ENCODE measurements at places on chromosomes 4 and X.

DNA sequence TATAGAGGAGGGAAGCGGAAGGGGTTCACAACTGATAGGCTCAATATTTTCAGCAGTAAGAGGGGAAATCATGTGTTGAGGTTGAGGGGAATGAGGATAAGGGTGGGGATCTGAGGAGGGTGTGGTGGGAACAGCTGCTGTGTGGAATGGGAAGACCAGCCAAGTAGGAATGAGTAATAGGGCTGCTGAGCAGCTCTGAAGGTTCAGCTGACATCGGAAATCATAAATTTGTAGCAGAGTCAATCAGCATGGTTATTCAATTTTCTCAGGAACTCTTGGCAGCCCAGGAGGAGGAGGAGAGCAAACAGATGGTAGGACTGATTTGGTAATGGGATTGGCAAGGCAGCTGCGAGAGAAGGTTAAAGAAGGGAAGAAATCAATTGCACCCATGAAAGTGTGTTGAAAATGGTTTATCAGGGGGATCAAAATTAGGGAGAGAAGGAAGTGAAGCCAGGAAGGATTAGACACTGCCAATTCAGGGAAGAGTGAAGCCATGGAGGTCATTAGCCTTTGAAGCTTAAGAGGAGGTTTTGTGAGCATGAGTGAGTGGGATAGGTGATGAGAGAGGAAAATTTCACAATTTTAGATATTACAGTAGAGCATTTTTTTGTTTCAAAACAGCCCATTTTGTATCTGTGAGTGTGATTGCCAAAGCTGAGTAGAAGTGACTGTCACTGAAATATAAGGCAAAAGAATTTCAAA is 82.6 kb downstream of the PCDH7 start:
- DNase-seq = peak; percentile 12

GRCh38 chr4:15754323-15754722 is 23.8 kb upstream of the CD38 start:
- DNase-seq = no peak

GRCh38 chrX:9462456-9462855 is 2.4 kb upstream of the TBL1X start:
- DNase-seq = no peak

DNA sequence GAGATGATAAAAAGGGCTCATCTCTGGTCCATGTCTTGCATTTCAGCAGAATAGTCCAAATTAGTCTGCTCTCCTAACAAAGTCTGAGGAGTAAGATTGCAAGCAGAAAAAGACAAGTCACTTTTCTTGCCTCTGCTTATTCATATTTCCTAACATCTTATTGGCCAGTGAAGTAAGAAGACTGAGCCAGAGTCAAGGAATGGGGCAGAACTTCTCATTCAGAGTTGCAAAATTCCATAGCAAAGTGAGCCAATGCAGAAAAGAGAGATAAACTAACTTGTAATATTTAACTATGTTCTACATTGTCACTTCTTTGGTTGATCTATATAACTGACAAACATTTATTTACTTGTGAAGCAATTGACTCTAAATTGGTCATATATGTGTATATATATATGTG is 2304.0 kb downstream of the ARAP2 start:
- no peak for DNase-seq

DNA sequence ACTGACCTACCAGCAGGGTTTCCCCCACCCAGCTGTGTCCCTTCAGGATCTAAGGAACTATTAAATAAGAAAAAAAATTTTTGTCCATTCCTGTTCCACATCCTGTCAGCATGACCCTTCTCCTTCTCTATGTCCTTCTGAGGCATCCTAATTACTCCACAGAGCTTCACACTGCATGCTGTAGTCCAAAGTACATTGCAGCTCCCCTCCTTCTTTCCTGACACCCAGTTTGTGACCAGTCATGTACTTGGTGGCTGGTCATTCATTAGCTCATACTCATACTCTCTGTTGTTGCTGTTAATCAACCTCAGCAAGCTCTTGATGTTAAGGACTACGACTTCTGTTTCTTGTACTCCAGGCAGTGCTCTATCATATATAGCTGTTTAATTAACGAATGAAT is 2.4 kb upstream of the EGF start:
- DNase-seq = no peak

GRCh38 chr4:44772340-44772739 is 46.0 kb upstream of the GNPDA2 start:
- DNase-seq = no peak

GRCh38 chr4:136390824-136391223 is 1141.5 kb downstream of the PCDH18 start:
- no peak for DNase-seq

DNA sequence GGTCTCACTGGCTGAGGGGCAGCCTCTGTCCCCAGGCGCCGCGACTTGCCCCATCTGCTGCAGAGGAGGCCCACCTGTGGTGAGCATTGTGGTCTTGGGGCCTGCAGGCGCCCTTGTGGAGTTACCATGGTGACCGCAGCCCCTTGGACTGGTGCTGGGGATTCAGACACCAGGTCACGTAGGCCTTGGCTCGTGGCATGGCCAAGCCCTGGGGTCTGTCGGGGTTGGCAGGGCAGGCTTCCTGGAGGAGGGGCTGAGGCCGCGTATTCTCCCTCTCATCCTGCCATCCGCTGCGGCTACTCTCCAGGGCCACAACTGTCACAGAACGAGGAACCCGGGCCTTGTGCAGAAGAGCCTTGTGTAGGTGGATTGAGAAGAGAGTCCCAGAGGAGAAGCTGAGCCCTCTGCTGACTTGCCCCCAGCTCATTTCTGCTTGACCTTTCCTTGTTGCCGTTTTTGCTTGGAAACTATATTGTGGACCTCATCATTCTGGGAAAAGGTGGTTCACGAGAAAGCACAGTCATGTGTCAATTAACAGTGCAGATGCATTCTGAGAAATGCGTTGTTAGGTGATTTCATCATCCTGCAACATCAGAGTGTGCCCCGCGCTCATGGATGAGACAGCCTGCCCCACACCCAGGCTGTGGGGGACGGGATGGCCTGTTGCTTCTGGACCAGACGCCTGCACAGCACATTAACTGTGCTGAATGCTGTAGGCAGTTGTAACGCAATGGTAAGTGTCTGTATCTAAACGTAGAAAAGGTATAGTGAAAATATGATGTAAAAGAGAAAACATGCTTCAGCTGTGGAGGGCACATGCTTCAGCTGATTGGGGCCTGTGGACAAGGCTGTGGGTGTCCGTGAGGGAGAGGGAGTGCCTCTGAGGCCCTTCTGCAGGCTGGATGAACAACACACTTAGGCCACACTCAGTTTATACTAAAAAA is 38.5 kb downstream of the TRMT44 start:
- no peak for DNase-seq

GRCh38 chrX:136353526-136354093 is 52.8 kb downstream of the ADGRG4 start:
- peak; percentile 0 for DNase-seq

DNA sequence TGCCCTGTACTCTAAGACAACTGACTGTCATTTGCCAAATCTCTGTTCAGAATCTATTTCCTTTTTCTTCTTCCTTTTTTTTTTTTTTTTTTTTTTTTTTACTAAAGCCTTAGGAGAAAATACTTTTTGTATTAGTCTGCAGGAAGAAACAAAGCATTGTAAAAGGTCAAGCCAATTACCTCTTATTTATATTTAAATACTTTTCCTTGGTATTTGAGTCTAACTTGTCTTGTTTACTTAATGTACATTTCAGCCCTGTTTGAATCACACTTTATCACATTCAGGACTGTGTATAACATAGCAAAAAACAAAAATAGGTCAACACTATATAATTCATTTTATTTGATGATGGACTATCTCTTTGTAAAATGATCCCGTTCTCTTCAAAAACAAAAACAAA is 262.2 kb downstream of the RPA4 start:
- DNase-seq = no peak

- peak; percentile 79 for DNase-seq
Observed at GRCh38 chr4:145808021-145808650, 128.2 kb downstream of the C4orf51 start.

GRCh38 chrX:110146521-110146920 is 143.6 kb downstream of the TMEM164 start:
- no peak for DNase-seq

GRCh38 chr4:149825336-149825735 is 9.7 kb upstream of the IQCM start:
- DNase-seq = no peak

GRCh38 chr4:89400287-89401035 is 92.9 kb upstream of the GPRIN3 start:
- DNase-seq = no peak

DNA sequence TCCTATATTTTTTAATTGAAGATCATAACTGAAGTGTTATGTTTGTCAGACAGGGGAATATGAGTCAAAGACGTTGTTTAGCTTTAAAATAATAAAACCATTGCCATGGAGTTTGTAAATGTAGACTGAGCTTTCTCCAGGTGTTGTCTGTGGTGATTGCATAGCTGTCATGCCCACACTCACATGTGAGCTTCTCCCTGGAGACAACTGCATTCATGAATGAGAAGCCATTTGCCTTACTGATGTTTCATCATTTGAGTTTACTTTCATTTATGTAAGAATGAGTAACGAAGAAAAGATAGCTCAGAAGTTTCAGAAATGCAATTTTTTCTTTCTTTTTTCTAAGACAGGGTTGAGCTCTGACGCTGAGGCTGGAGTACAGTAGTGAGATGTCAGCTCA is 339.1 kb downstream of the GALNTL6 start:
- DNase-seq = no peak

- peak; percentile 44 for DNase-seq
Observed at GRCh38 chrX:78650906-78651437, 8.2 kb downstream of the RTL3 start.

- DNase-seq = no peak
Observed at GRCh38 chr4:71941001-71941400, 90.8 kb upstream of the NPFFR2 start.

GRCh38 chrX:18390941-18391538 is 34.4 kb upstream of the CDKL5 start:
- no peak for DNase-seq

DNA sequence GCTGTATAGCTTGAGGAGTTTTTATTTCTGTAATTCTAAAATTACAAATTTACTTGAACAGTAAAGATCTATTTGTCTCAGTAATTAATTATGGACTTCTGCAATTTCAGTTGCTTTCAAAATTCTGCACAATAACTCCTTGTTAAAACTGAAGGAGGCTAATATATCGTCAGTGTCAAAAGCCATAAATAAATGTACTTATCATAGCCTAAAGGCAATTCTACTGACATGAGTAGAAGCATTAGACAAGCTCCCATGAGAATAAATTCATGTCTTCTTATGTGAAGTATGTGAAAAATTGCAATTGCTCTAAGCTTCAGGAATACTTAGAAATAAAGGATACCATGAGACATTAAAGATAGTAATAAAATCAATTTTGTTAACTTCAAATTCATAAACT is 381.2 kb upstream of the PCDH10 start:
- no peak for DNase-seq

DNA sequence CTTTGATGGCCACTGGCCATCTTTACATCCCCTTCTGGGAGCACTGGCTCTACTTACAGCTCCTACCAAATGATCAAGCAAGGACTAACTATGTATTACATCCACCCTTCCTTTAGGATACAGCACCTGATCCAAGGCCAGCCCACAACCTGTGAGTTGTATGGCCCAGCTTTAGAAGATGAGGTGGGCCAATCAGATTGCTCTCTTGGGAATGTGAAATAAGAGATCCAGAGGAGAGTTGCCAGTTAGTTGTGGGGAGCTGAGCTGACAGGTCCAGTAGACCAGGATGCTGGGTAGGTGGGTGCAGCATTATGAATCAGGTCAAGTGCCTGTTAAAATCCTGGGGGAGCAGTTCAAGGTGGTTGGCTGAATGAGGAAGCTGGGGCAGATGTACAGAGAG is 111.5 kb downstream of the GNL3L start:
- DNase-seq = no peak

GRCh38 chrX:27890611-27891010 is 82.8 kb downstream of the MAGEB10 start:
- DNase-seq = no peak

DNA sequence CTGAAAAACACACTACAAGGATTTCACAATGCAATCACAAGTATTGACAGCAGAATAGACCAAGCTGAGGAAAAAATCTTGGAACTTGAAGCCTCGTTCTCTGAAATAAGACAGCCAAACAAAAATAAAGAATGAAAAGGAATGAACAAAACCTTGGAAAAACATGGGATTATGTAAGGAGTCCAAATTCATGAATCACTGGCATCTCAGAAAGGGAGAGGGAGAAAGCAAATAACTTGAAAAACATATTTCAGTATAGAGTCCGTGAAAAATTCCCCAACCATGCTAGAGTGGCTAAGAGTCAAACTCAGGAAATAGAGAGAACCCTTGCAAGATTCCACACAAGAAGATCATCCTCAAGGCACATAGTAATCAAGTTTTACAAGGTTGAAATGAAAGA is 178.5 kb upstream of the CTSO start:
- DNase-seq = no peak

GRCh38 chr4:87105101-87105845 is 115.1 kb downstream of the KLHL8 start:
- no peak for DNase-seq

Data from BJ (cell line).